ENCODE measurements at places on chromosomes 2 and 18.

- DNase-seq = peak; percentile 75
These were observed 657 bp downstream of the ARL6IP6 start for GRCh38 chr2:152718909-152719645.

DNA sequence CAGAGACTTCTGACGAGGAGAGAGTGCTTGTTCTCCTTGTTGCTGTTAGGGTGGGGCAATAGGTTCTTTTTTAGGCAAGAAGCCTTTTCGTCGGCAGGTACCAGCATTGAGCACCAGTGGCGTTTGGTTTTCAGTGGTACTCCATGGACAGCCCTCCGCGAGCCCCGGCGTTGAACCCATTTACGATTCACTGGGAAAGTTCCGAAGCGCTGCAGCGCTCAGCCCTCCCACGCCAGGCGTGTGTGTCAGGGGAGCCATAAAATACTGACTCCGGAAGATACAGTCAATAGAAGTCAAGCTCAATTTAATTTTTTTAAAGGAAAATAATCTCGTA lies 494 bp upstream of the ROCK1 start:
- DNase-seq = no peak

DNA sequence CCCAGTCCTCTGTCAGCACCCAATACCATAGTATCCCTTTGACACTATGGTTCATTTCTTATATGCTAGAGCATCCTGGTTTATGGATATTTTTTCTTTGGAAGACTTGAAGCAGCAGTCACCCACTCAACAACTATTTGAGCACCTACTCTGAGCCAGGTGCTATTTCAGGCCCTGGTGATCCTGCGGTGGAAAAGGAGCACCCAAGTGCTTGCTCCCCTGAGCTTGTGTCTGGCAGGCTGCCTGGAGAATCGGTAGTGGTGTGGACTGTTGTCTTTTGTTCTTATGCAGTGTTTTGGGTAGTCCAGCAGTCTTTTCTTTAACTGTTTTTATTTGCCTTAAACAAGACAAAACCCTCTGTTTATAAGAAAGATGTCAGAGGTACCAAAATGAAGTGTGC lies 28.9 kb downstream of the NCK2 start:
- no peak for DNase-seq

DNA sequence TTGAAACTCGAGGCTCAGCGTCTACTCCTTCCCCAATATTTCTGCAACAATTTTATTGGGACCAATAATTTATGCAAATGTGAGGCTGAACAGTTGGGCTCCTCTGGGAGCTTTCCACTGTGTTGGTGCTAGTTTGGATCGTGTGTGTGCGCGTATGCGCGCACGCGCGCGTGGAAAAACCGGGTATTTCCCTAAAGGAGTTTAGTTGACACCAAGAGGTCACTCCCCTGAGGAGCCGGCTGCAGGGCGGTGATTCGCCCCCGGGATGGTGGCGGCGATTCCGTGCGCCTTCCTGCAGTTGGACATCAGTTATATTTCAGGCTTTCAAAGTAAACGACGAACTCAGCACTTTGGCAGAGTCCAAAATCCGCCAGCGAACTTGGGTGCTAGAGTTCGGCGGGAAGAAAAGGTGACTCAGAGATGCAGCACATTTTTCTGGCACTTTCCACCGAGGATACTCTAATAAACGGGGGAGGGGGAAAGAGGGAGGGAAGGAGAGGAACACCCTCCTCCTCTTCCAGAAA lies 186.5 kb upstream of the FANCL start:
- peak; percentile 71 for DNase-seq

DNA sequence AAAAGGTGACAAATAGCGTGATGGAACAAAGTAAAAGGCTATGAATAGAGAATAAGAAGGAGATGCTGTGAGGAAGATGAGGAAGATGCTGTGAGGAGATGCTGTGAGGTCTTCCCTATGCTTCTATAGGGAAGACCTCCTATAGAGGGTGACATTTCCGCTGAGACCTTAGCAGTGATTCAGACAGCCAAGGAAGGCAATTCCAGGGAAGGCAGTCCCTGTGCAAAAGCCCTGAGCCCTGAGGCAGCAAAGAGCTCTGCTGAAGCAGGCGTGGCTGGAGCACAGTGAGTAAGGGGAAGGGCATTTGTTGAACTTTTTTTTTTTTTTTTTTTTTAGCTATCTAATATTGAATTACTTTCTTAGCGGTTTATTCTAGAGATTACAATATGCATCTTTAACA lies 142.7 kb upstream of the FOSL2 start:
- no peak for DNase-seq
